Panc1 (cell line): ENCODE measurements at places on chromosomes 2 and 18. TPM values are rescaled to one million over a fixed set of nuclear protein-coding genes. Genes with fewer than 3 reads are reported as not detected.

PLEK gene
- 0.13 TPM for total RNA-seq

DNA sequence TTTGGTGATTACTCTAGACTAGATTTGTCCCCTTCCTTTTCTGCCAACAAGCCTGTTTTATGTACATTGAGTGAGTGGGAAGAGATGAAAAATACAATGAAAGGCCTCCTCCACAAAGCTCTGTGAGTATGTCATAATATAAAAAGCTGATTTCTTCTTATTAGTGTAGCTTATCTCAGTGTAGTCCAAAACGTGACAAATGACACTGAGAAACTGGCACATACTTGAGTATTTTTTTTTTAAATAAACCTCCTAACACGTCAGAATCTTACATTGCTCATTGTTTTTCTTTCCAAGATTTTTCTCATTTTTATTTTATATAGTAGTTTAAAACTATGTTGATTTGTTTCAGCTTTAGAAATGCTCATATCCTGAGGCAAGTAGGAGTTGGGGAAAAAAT is 17.9 kb upstream of the FIGN start:
- DNase-seq: no peak

GRCh38 chr2:164495491-164496223 is 125.6 kb downstream of the GRB14 start:
- DNase-seq: peak; percentile 33

RMDN2 gene
- total RNA-seq: 4.4 TPM

DNA sequence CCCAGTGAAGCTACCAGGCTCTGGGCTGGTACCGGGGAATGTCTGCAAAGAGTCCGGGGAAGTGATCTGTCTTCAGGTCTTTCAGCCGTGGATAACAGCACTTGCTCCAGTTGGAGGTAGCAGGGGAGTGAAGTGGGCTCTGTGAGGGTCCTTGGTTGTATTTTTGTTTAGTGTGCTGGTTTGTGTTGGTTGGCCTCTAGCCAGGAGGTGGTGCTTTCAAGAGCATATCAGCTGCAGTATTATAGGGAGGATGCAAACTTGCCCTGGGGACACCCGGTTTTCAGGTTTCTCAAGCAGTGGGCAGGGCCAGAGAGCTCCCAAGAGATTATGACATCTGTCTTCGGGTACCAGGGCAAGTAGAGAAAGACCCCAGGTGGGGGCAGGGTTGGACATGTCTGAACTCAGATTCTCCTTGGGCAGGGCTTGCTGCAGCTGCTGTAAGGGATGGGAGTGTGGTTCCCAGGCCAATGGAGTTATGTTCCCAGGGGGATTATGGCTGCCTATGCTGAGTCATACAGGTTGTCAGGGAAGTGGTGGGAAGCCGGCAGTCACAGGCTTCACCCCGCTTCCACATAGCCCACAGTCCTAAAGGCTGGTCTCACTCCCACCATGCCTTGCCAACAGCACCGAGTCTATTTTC is 34.4 kb downstream of the ACAA2 start:
- DNase-seq: no peak

DNA sequence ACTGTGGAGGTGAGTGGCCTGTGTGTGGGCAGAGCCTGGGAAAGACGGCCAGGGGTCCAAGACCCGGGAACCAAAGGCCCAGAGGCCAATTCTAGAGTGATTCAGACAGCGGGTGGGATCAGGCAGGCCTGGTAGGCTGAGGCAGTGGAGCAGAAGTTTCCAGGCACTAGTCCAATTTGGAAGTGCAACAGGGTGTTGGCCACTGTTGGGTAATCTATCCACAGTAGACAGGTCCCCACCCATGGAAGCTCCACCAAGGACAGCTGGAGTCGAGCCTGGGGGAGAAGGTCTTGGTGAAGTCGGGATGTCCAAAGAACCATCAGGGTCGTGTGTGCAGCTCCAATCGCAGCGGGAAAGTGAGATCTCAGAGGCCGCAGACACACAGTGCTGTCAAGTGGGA is 125.8 kb upstream of the COPS8 start:
- no peak for DNase-seq

TTL gene
- 81.5 TPM for total RNA-seq

- no peak for DNase-seq
These were observed 10.2 kb downstream of the C18orf32 start for GRCh38 chr18:49476664-49477411.

ARHGAP28 gene
- total RNA-seq: 0.41 TPM

DNA sequence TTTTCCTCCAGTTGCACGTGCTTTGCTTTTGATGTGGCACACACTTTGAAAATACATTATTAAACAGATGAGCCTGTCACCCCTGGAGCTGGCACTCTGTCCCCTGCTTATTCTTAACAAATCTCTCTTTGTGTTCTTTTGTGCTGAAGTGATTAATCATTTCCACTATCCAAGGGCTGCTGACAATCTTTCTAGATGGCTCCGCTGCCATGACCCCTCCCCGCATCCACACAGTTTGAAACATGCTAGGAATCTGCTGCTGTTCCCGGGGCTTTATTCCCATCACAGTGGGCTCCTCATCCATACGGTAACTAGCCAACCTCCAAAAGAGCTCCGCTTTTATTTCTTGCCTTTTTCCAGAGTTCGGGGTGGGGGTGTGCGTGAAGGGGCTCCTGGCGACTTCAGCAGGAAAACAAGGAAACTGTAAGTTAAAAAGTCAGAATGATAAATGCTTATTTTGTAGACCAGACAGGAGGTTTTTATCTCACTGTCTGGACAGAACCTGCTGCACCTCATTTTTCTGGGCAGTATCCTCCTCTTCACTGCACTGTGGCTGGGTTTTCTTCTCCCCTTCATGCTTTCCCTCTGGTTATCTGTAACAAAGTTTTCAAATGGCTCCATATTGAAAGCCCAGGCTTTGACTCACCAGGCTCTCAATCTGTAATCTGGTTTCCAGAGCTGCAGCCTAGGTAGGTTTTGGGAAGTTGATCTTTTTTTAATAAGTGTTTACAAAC is 319.7 kb downstream of the AFF3 start:
- no peak for DNase-seq

SERPINB12 gene
- total RNA-seq: not detected

DNA sequence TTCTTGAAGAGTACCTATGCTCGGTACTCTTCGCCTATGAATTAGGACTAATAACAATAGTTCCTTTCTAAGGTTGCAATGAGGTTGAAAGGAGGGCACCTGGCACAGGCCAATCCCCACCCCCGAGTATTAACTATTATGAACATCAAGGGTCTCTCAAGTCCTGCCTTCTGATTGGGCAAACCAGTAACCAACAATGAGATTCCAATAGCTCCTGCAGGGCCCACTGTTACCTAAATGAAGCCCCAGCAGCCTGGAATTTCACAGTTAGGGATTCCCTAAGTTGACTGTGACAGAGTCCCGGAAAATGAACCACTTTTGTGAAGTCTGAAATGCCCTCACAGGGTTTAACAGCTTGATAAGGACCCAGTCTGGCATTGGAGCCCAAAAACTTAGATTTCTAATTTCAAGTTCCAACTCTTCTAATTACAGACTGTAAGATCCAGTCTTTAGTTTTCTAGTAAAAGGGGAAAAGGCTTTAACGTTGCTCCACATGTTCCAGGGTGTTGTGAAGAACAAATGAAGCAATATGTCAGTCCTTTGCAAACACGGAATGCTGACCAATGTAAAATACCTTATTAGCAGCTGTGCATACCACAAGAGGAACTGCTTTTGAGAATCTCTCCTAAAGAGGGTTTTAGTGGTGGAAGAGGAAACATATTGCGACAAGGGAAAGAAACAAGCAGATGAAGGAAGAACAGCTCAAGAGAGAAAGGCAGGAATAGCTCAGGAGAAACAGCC is 277.7 kb upstream of the MAP2 start:
- DNase-seq: no peak

- no peak for DNase-seq
These were observed 456.5 kb upstream of the CWC22 start for GRCh38 chr2:180463608-180464007.
